ENCODE measurements at places on chromosomes 2 and 18.

GRCh38 chr2:42971381-42971780 lies 179.0 kb upstream of the HAAO start:
- no peak for DNase-seq

- DNase-seq = no peak
Measured at GRCh38 chr2:141517180-141517851, 613.5 kb downstream of the LRP1B start.

DNA sequence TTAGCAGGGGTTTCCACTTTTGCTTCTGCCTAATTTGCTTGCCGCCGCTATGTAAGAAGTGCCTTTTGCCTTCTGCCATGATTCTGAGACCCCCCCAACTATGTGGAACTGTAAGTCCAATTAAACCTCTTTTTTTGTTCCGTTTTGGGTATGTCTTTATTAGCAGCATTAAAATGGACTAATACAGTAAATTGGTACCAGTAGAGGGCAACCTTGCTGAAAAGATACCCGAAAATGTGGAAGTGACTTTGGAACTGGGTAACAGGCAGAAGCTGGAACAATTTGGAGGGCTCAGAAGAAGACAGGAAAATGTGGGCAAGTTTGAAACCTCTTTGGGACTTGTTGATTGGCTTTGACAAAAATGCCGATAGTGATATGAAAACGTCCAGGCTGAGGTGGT lies 216.1 kb upstream of the FSIP2 start:
- DNase-seq = no peak

- DNase-seq = no peak
Measured at GRCh38 chr2:234048049-234048448, 2.5 kb upstream of the SPP2 start.

DNA sequence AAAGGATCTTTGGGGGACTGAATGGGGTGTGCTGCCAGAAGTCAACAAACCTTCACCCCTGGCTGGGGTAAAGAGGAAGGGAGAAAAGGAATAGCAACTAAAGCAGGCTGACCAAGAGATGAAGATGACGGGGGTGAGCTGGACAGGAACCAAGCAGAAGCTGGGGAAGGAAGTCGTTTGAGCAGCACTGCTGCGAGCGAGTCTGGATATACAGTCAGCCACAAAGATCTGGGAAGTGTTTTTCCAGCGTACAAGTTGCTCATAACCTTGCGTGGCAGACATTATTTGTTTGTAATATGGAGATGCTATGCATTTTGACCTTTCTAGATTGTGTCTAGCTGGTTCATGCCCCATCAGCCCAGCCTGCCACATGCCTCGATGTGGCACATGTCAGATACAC lies 71.2 kb downstream of the EIF2AK3 start:
- no peak for DNase-seq

GRCh38 chr2:112733871-112734270 lies 13.1 kb downstream of the NT5DC4 start:
- no peak for DNase-seq

GRCh38 chr2:109333414-109334210 lies 204.6 kb downstream of the SH3RF3 start:
- no peak for DNase-seq

GRCh38 chr18:22094358-22094734 lies 75.0 kb upstream of the GATA6 start:
- DNase-seq = no peak

DNA sequence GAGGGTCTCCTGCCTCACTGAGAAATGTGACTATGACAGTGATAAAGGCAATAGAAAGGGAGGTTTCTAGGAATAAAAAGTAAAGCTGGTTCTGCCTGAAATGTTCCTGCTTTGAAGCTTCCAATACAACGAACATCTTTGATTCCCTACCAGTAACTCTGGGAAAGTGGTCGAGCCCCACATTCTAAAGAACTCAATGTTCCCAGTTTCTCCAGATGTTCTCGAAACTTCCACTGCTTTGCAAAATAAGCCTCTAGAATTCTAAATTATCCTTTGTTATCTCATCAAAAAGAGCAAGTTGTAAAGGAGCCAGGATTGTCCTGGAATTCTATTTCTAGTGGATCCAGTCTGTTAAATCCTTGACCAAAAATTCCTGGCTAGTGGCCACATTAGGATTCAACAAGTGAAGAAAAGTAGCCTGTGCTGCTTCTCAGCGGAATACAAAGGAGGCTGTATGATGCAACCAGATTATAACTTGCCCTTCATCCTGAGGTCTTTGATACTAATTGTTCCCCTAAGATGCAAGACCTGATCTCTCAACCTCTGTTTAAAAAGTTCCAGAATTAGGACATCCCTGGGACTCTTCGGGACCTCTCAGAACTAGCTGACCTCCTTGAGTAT lies 8.4 kb downstream of the SCN7A start:
- no peak for DNase-seq

DNA sequence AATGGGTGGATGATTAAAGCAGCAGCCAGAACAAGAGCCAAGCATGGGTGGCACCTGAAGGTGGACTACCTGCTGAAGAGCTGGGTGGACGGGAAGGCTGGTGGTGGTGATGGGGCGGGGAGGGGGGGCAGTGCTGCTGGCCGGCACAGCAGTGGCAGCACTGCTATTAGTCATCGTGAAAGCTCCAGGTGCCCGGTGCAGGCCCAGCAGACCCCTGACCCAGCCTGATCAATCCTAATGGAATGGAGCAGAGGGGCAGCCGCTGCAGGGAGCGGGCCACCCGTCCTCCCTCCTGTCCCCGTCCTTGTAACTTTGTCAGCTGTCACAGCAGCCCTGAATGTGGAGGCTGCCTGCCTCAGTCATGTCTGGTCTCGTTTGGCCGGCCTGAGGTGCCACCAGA lies 174.9 kb downstream of the CELF4 start:
- DNase-seq = no peak

- no peak for DNase-seq
Measured at GRCh38 chr2:110173523-110173922, 31.3 kb downstream of the NPHP1 start.

- DNase-seq = peak; percentile 14
Measured at GRCh38 chr2:121804997-121805765, 49.7 kb downstream of the TSN start.

DNA sequence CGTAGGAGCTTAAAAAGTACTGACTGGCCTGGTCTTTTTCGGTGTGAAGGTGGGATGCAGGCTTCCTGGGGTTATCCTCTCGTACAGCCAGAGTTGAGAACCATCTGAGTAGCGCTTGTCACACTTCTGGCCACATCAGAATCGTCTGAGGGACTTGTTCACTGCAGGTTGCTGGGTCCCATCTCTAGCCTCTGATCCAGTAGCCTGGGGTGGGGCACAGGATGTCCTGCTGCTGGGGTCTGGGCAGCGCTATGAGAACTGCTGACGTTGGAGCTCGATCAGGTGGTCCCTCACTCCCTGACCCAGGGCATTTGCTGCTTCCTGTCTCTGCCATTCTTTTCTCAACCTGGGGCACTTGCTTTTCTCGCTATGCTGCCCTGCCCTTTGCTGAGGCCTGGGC lies 7.1 kb upstream of the IL1R2 start:
- no peak for DNase-seq

DNA sequence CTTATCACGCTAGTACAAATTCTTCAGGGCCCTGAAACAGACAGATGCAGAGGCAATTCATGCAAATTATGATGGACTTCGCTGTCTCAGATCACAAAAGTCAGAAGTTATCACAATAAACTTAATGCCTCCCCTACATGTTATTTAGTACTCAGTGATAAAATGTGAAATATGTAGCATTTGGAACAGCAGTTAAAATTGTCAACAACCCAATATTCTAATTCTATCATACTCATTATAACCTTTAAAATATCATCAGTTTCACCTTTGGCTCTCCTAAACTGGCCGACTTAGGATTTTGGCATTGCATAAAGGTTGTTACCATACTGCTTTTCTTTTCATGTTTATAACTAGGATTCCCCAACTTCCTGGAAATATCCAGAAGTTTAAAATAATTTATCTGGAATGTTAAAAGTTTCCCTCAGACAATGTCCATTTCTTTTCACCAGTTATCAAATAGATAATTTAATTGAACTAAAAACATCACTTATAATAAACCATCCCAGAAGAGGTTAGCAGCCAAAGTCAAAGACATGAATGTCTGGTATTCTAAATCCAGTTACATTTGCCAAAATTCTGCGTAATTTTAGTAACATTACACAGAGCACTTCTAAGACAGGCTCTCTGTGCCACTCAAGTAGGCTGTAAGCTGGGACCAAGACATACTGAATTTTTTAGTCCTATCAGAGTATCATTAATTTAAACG lies 239.8 kb downstream of the RBM43 start:
- no peak for DNase-seq

GRCh38 chr18:37396971-37397720 lies 168.5 kb downstream of the CELF4 start:
- DNase-seq = no peak

DNA sequence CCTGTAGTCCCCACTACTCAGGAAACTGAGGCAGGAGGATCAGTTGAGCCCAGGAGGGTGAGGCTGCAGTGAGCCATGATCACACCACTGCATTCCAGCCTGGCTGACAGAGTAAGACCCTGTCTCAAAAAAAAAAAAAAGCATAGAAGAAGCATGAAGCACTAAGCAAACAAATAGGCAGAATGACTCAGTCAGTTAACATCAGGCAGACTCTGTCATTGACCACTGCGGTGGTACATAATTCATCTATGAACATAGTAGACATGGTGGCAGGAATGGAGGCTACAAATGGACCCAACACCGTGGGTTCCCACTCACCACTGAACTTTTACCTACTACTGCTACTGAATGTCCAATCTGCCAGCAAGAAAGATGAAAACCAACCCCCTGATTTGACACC lies 7.6 kb upstream of the ASXL2 start:
- DNase-seq = no peak

DNA sequence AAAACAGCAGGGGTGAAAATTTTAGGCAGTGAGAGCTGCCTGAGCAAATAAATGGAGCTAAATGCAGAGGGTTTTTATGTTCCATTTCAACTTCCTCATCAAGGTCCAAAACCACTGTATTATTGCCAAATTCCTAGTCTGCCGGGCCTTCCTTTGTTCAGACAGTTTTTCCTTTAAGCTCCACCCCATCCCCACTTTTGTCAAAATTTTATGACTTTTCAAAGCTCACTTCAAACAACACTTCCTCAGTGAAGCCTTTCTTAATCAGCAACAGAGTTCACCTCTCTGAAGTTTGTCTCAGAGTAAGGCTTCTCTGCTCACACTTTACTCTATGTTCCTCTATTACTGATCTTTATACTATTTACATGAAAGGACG lies 81.3 kb downstream of the CERKL start:
- DNase-seq = no peak

GRCh38 chr2:60064687-60065389 lies 488.6 kb downstream of the BCL11A start:
- DNase-seq = no peak

GRCh38 chr18:30387401-30387800 lies 655.1 kb downstream of the DSC3 start:
- DNase-seq = no peak

- DNase-seq = peak; percentile 59
Measured at GRCh38 chr2:153478289-153479261, at the start of gene RPRM. Gene RPRM (minus strand): TSS chr2:153478762. CDS start chr2:153478565, 197 bp downstream.

Data from activated CD8-positive, alpha-beta T cell treated with anti-CD3 and anti-CD28 coated beads for 36 hours (primary cell).